Activated naive CD4-positive, alpha-beta T cell (primary cell): ENCODE measurements at places on chromosomes 3 and 15.

DNA sequence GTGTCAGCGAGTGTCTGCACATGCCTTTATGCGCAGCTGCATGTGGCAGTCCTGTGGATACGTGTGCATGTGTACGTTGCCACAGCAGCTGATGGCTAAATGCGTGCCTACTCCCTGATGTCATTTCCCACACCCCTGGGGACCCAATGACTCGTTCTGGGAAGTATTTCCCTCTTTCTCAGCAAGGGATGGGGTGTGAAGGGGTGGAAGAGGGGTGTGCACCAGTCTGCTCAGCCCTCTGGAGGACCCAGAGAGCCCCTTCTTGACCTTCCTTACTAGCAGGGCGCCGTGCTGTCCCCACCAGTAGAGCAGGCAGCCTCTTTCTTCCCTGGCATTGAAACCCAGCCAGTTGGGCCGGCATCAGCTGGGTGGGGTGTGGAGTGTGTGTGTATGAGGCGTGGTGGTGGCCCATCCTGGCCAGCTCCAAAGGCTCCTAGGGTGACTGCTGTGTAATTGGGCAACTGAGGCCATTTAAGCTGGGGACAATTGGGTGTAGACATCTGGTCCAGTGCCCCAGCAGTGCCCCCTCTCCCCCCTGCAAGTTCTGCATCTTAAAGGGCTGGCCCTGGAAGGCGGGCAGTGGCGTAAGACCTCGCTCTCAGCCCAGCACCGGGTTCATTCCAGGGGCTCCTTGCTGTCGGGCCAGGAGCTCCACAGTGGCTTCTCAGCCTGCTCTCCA, 19.2 kb downstream of the SNX33 start:
- no peak for DNase-seq

GRCh38 chr3:69339760-69340159, 46.1 kb downstream of the FRMD4B start:
- no peak for DNase-seq

DNA sequence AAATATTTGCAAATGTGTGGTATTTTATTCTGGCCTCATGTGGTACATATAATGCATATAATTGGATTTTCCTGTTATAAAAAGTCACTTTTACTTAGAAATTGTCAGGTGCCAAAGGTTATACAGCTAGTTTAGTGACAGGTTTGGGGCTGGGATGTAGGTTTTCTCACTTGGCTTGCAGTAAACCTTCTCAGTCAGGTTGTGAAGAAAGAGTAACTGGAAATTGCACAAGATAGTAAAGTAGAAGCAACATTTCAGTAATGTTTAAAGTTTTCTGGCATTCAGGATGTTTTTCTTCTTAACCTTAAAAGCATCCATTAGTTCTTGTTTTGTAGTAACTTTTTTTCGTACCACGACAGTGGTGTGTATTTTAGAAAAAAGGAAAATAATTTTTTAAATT, 53.9 kb downstream of the MEF2A start:
- no peak for DNase-seq

GRCh38 chr15:57387564-57388076, 11.3 kb downstream of the CGNL1 start:
- DNase-seq = no peak

- no peak for DNase-seq
Observed at GRCh38 chr3:53592862-53593261, 98.5 kb downstream of the CACNA1D start.

DNA sequence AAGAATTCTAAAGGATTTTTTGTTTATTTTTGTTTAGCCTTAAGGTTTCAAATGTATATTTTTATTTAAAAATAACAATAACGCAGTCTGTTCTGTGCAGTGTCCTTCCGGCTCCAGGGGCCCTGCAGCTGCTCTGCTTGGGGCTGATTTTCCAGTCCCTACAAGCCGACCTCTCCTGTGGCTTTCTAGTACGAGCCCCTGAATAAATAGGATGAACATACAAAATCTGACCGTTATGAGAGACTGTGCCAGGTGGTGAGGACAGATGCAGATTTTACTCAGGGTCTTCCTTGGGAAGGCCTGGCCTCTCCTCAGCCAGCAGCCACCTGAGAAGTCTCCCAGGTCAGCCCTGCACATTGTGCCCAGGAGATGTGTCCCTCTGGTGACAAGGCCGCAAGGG, 59.2 kb upstream of the ADAMTS17 start:
- DNase-seq = no peak

GRCh38 chr15:39086641-39087040, 494.2 kb upstream of the THBS1 start:
- DNase-seq = no peak

DNA sequence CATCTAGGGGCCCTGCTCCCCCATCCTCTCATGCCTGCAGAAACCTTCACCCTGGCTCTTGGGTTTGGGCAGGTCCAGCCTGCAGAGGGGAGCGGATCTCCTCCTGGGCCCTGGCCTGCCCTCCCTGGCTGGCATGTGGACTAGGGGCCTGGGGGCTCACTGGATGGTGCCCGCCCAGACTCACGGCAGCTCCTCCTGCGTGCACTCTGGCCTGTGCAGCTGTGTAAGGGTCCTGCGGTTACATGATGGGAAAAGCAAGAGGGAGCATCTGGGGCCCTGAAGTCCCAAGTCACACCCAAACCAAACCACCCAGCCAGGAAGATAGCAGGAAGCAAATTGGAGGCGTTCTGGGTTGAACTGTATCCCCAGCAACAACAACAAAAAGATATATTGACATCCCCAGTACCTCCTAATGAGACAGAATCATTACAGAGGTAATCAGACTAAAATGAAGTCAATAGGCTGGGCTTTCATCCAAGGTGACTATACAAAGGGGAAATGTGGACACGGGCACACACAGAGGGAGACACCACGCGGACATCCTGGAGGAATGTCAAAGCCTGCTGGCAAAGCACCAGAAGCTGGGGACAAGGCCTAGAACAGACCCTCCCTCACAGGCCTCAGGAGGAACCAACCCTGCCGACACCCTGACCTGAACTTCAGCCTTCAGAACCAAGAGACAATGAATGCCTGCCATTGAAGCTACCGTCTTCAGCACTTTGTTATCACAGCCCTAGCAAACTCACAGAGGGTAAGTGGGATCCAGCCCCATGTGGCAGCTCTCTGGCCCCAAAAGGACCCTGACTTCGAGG, 10.4 kb upstream of the CLK3 start:
- no peak for DNase-seq
